HepG2 (cell line): ENCODE measurements at places on chromosomes 1 and 21. TPM values are rescaled to one million over a fixed set of nuclear protein-coding genes. Genes with fewer than 3 reads are reported as not detected.

SLC9C2 gene
- polyA plus RNA-seq: 0.03 TPM in 1 of 2 replicates, not detected in the other

CD164L2 gene
- not detected in 2 replicates for polyA plus RNA-seq

DNA sequence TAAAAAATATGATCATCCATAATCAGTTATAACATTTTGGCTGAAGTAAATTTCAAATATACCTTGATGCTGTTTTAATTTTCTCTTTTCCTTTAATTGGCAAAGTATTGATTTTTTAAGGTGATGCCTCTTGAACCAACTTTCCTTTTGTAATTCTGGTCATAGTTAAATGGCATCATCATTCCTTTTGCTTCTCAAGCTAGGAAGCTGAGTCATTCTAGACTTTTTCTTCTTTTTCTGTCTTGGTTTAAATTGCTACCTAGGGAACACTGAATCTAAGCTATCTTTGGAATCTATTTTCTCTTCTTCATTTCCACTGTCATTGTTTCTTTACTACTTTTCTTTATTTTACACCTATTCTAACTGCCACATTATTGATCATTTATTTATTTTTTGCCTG, 162.7 kb downstream of the HMCN1 start:
- DNase-seq: no peak

RAB7B gene
- polyA plus RNA-seq: 0.05 and 0.39 TPM in 2 replicates

DNA sequence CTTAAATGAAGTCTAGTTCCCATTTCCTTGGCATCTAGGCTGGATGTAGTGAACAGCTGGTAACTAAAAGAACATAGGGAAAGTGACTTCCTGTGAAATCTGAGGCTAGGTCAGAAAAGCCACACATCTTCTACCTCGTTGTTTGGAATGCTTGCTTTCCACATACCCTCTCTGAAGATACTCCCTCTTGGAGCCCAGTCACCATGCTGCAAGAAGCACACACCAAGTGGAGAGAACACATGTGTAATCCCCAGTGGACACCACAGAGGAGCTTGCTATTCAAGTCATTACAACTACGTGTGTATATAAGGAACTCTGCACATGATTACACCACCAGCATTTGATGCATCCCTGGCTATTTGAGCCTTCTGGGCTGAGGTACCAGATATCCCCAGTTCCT, 125.9 kb downstream of the RGS21 start:
- DNase-seq: no peak
